ENCODE measurements at places on chromosomes 2 and 18.

DNA sequence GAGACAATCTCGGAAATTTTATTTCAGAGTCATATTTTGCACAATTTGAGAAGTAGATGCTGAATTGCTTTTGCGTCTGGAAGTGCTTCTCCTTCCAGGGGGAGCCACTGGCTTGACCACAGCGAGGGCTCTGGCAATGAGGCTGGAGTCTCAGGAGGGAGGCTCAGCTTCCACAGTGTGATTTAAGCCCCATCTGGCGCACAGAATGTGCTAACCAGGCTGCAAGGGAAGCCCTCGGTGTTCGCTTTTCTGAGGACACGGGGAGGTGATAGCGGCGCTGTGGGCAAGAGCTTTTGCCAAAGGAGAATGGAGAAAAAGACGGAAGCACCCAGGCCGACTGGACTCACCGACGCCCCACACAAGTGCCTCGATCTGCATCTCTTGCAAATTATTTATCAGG lies 52.4 kb downstream of the ADI1 start:
- DNase-seq: no peak

DNA sequence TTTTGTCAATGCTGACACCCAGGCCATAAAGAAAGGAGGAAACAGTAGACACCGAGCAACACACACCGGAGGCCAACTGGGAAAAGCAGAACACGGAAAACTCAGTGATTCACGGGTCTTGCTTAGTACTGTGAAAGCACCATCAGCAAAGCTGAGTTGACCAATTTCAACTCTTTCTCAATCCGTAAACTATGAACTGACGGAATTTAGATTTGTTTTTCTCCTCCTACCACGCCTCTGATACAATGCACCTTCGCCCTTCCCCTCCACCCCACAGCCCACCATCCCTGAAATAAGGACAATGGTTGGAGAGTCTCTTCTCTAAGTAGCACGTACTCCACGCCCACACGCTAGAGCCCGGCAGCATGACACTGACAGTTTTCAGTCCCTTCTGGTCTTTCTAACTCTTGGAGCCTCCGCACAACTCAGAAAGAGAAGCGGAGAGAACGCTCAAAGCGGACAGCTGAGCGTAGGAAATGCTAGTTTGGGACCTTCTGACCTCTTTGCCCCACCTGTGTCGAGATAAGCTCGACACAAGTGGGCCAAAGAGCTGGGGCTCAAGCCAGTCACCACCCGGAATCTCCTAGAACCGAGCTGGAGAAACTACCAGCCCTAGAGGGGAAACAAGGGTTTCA lies 669 bp downstream of the LNPK start:
- DNase-seq: peak; percentile 80

DNA sequence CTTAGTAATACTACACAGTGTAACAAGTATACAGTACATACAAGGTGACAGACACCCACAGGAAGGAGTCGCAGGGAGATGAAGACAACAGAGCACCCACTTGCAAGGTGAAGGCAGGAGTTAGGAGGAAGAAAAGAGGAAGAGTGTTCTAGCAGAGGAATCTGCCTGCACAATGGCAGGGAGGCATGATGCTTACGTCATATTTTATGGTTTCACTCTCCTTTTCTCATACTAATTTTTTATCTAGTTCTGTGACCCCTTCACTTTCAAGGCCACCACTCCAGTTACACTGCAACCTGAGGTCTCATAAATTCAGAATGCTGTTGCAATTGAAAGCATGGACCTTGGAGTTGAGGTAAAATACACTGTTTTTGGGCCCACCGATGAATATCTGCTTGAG lies 331.7 kb downstream of the MEIS1 start:
- DNase-seq: no peak

- DNase-seq: no peak
Observed at GRCh38 chr2:73895473-73895872, 2.7 kb downstream of the ACTG2 start.

- no peak for DNase-seq
Observed at GRCh38 chr2:21310493-21310892, 186.7 kb downstream of the TDRD15 start.

DNA sequence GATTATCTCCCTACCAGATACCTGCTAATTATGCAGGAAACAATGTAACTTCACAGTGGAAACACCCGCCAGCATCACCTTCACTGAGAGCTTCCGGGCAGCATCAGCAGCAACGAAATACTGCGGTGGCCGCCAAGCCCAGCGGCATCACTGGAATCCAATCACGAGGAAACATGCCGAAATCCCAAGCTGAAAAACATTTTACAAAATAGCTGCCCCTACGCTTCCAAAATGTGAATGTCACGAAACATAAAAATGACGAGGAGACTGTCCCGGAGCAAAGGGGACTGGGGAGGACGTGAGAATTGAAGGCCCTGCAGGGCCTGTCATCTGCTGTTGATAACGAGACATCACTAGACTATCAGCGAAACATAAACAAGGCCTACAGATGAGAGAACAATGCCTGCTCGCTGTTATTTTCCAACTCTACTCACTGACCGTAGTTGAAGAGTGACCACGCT lies 82.6 kb downstream of the HDAC4 start:
- no peak for DNase-seq

GRCh38 chr18:63808125-63808524 lies 32.9 kb downstream of the SERPINB7 start:
- DNase-seq: no peak

DNA sequence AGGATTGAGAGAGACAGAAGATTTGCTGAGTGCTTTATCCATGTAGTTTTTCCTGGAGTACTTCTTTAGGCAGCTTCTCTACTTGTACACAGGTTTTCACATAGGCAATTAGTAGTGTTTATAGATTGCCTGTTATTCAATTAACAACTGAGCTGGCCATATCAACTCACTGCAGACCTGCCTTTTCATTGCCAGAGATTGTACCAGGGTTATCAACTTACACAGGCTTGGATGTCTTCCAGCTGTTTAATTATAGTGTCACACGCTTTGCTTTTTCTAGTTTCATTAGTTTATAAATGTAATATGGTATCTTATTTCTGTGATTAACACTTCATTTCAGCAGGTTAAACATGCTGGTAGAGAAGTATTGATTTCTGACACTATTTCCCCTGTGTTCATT lies 125.9 kb downstream of the GPD2 start:
- no peak for DNase-seq

DNA sequence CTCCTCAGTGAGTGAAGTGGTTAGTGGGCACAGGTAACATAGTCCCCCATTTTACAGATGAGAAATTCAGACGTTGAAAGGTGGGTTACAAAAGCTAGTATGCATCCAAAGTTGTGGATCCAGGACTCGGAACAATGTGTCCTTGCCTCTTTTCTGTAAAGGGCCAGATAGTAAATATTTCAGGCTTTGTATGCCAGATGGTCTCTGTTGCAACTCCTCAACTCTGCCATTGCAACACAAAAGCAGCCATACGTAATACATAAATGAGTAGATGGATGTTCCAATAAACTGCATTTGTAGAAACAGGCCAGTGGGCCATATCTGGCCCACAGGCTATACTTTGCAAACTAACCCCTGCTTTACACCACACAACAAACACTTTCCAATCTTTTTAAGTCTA lies 166.6 kb upstream of the PKDCC start:
- DNase-seq: peak; percentile 60

DNA sequence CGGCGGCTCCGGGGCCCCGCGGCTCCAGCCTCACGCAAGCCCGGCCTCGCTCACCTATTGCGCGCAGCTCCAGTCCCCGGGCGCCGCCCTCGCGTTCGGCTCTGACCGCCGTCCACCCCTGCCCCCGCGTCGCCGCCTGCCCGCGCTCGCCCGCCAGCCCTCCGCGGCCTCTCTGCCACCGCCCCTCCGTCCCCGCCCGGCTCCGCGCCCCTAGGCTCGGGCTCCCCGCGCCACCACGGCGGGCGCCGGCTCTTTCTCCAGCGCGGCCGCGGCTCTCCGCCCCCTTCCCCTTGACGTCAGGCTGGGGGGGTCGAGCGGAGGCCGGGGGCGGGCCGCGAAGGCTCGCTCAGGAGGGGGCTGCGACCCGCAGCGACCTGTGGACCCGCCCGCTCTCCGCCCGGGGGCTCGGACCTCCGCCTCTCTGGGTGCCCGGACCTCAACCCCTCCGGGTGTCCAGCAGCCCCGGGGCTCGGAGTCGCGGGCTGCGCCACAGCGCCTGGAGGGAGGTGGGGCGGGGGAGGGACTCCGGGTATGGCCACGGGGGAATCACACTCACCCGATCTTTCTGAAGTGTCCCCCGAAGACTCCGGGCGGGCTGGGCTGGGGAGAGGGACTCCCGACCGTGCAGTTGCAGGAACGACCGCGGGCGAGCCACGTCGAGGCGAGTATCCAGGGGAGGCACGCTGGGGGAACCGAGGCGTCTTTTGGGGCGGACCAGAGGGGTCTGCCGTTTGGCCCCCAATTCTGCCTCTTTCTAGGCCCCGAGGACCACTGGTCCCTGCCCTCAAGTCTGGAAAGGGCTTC lies at the start of gene SEMA4C:
Gene SEMA4C, minus strand, starts transcription at position 259 of the 804 bp plus-strand sequence. CDS start 2,194 bp downstream, outside the sequence.
- peak; percentile 75 for DNase-seq

- DNase-seq: peak; percentile 99
Observed at GRCh38 chr18:32470714-32471633, at the start of gene GAREM1. Gene GAREM1 (minus strand): TSS chr18:32470882. CDS start chr18:32470428, 454 bp downstream.

DNA sequence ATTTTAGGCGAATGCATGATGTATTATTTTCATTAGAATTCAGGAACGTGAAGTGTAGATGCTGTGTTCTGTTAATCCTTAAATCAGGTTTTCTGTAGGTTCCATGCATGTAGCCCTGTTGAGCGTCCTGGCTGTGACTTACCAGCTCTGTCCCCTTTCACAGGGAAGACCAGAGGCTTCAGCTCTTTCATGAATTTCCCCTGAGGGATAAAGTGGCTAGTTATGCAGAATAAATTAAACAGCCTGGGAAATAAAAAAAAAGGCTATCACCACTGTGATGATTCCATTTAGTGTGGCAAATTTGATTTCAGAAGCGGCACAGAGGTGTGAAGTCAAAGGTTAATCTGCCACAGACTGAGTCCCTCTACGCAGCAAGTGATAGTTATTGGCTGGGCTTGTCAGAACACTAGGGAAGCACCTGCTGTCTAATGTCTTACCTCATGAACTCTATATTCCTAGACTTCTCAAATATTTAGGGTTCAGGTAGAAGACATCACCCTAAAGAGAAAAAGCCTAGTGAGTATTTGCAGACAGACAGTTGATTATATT lies 61.6 kb upstream of the LINC00305 start:
- no peak for DNase-seq

DNA sequence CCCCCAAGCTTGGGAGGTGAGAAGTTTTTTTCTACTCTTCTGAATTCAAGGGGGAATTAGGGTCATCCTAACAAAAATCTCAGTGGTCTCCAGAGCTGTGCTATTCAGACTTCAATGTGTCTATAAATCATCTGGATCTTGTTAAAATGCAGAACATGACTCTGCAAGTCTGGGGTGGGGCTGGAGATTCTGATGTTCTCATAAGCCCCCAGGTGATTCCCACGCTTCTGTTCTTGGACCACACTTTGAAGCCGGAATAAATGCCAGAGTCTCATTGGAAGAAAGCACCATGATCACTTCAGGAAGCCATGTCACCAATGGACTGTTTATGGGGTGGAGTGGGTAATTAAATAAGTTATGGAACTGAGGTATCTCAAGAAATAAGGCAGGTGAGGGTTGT lies 22.2 kb upstream of the SLC16A14 start:
- no peak for DNase-seq

DNA sequence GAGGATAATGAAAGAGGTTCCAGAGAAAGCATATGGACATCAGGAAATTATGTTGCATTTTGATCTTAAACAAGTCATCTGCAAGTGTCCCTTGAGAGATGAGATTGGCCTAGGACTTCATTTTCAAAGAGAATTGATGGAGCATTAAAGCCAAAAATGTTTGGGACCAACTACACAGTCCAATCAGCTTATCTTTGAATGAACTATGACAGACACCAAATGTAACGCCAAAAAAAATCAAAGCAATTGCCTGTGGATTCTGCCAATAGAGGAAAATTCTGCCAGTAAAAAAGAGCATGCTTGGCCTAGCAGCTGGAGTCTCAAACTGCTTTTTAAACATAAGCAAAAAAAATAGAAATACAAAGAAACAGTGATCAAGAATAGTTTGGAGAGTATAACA lies 594.5 kb upstream of the CHAC2 start:
- no peak for DNase-seq

- no peak for DNase-seq
Observed at GRCh38 chr2:95032868-95033603, 7.5 kb downstream of the MAL start.

- no peak for DNase-seq
Observed at GRCh38 chr2:45859682-45860081, 208.2 kb downstream of the PRKCE start.

DNA sequence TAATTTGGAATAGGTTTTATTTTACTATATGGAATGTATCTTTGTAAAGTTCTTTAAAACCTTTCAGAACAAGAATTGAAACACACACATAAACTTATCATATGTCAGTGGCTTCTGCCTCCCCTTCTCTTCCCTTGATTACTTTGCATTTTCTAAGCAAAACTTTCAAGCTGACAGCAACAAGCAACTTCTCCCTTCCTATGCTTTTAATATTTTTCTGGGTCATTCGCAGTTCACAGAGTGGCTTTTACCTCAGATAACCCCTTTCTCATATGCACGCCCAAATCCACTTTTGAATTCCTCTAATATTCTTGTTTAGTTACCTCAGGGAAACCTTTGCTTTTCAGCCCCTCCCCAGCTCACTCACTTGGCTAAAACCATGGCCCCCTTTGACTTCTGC lies 36.7 kb upstream of the CDC42EP3 start:
- DNase-seq: no peak

DNA sequence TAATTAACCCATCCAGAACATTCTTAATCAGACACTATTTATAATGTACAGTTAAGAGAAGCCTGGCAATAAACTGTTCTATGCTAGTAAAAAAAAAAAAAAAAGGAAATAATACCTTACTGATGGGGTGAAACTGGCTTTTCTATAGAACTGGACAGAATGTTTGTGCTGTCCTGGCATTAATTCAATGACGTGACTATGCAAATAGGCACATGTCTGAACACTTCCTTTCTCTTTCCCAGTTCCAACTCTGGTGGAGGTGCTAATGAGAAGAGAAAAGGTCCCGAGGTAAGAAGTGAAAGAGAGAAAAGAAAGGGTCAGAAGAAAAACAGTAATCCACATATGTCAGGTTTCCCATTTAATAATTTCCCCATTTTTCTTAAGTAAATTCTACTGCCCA lies 508.4 kb downstream of the ZEB2 start:
- no peak for DNase-seq

GRCh38 chr2:212811921-212812320 lies 273.3 kb upstream of the ERBB4 start:
- DNase-seq: no peak

DNA sequence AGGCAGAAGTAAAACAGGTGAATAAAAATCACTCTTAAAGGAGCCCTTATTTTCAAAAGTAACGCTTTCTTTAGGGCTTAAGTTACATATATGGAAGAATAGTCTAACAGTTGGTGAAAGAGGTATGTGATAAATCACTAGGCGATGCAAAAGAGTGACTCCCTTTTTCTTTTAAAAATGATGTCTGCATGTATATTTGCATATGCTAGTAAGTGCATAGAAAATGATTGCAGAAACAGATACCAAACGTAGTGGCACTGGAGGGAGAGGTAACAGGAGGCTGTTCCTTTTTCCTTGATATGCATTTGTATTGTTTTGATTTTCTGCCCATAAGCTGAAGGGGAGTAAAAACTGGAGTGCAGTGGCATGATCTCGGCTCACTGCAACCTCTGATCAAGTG lies 158.3 kb downstream of the PRPF40A start:
- DNase-seq: no peak

- peak; percentile 83 for DNase-seq
Observed at GRCh38 chr18:70288851-70289328, at the start of gene SOCS6. Gene SOCS6 (plus strand): TSS chr18:70289045. CDS start chr18:70324669, 35,624 bp downstream.

- DNase-seq: peak; percentile 94
Observed at GRCh38 chr2:231713730-231714638, 5.7 kb downstream of the PTMA start.
